GF-D8 (cell line): ENCODE measurements at places on chromosomes 1 and 21.
A peak's percentile ranks its signal among the peaks of the same experiment; 100 is the strongest.

GRCh38 chr1:184649451-184649888, 105.2 kb downstream of the EDEM3 start:
- no peak for DNase-seq

GRCh38 chr1:107535091-107535490, 394.3 kb downstream of the NTNG1 start:
- DNase-seq = no peak

- no peak for DNase-seq
Measured at GRCh38 chr1:25744636-25745425, 55.2 kb upstream of the SELENON start.

GRCh38 chr1:168097921-168098528, 38.7 kb downstream of the GPR161 start:
- DNase-seq = no peak

GRCh38 chr21:42156690-42157605, 62.0 kb upstream of the ABCG1 start:
- no peak for DNase-seq

- no peak for DNase-seq
Measured at GRCh38 chr1:209227941-209228340, 355.6 kb upstream of the CAMK1G start.

GRCh38 chr1:30798389-30799232, 41.0 kb upstream of the LAPTM5 start:
- no peak for DNase-seq

GRCh38 chr1:206757524-206758266, 12.9 kb upstream of the IL19 start:
- no peak for DNase-seq

GRCh38 chr1:6307099-6307498, 46.2 kb upstream of the GPR153 start:
- no peak for DNase-seq

GRCh38 chr1:64513545-64513944, 43.6 kb downstream of the CACHD1 start:
- DNase-seq = no peak

DNA sequence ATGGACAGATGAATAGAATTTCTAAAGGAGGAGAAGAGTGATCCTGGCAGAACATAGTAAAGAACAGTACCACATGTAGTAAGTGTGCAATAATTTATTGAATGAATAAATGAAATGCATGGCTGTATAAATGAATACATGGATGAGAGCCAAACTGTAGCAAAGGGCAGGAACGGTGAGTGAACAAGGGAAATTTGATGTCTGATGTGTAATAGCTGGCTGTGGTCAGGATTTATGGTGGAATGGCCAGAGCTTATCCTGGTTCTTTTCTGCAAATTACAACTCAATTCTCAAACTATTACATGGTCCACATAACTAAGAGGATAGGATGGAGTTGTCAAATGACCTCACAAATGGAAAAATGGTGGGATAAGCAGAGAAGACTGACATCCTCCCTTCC, 43.2 kb upstream of the ARHGAP29 start:
- no peak for DNase-seq

- no peak for DNase-seq
Measured at GRCh38 chr1:64295136-64295535, 91.7 kb downstream of the UBE2U start.

GRCh38 chr1:53581476-53581875, 122.3 kb downstream of the DMRTB1 start:
- no peak for DNase-seq

GRCh38 chr1:119773711-119774241, 5.1 kb upstream of the HMGCS2 start:
- DNase-seq = no peak

GRCh38 chr1:1631782-1632420, at the start of gene MMP23B:
TSS of gene MMP23B (plus strand) at chr1:1632173. CDS start at chr1:1632219, 46 bp downstream.
- no peak for DNase-seq

GRCh38 chr1:241250465-241250864, 106.5 kb downstream of the RGS7 start:
- no peak for DNase-seq

DNA sequence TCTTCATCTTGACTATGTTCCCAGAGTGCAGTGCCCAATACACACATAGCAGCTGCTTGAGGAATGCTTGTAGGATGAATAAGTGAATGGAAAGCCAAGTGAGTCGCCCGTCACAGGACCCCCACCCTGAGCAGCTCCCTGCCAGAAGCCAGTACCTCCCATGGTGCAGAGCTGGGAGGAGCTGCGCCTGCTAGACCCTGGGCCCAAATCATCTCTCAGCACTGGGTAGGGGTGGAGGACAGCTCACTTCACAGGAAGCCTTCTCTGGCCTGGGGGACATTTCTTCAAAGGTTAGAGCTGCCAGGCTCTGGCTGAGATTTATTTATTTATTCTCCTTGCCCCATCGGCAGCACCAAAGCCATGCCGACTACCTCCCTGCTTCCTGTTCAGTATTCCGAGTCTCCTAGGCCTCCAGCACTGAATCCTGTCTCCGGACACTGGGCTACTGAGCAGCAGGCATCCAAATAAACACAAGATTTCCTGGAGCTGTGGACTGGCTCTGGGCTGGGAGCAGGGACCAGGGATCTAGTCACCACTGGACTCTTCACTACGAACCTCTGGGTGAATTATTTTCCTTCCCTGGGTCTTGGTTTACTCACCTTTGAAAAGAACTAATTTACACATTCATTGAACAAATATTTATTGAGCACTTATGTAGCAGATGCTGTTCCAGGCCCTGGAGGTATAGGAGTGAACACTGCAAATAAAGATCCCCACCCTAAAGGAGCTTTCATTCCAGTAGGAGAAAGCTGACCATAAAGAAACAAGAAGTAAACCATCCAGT, 187.7 kb downstream of the TRABD2B start:
- no peak for DNase-seq

DNA sequence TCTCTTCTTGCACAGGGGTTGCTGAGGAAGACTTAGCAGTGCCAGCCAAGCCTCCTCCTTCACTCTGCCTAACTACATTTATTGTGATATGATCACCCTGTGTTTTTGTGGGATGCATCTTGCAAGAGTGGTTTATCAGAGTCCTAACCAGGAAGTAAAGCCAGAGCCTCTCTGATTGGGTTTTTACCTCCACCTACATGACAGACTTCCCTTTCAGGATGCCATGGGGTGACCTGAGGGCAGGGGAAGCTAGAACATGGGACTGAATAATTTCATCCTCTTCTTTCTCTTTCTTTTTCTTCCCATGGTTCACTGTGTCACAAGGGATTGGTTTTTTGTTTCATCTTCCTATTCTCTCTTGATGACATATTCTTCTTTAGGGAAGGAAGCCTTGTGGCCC, 146.6 kb downstream of the HHAT start:
- DNase-seq = no peak

GRCh38 chr21:32958288-32959002, 67.3 kb upstream of the OLIG2 start:
- DNase-seq = no peak

DNA sequence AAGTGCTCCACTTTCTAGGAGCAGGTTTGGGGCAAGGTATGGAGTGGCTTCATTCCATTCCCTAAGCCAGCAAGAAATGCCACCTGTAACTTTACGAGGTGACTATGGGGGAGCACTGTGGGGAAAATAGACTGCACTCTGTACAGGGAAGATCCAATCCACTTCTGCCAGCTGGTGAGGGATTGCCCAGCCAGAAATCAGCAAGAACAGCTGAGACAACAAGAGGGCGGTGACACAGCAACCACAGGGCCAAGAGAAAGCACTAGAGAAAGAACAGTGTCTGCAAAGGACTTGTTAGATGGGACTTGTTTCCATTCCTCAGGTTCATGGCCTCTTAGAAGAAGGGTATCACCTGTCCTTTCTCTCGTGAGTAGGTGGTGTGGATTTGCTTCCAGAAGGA, 19.6 kb downstream of the CAPN8 start:
- no peak for DNase-seq

DNA sequence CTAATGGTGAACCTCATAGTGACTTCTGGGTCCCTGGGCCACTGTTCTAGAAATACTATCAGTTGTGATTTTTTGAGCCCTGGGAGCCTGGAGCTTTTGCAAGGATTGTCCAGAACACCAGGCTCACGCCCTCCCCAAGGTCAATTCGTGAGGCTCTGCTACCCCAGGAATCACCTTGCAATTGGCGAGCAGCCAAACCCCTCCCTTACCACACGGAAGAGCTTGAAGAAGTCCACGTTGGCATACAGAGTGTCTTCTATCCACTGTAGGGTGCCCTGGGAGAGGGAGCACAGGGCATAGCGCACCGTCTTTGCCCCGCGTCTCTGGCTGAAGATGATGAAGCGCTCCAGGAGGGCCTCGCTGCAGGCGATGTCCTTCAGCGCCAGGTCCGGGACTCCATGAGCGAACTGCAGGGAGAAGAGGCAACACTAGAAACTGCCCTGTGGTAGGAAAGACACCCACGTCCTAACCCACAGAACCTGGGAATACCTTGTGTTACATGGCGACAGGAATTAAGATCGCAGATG, 22.3 kb downstream of the ABCA4 start:
- DNase-seq = no peak

GRCh38 chr1:153358691-153358975, 979 bp downstream of the S100A9 start:
- DNase-seq = no peak

GRCh38 chr1:210234329-210234757, 1.7 kb downstream of the SERTAD4 start:
- no peak for DNase-seq

DNA sequence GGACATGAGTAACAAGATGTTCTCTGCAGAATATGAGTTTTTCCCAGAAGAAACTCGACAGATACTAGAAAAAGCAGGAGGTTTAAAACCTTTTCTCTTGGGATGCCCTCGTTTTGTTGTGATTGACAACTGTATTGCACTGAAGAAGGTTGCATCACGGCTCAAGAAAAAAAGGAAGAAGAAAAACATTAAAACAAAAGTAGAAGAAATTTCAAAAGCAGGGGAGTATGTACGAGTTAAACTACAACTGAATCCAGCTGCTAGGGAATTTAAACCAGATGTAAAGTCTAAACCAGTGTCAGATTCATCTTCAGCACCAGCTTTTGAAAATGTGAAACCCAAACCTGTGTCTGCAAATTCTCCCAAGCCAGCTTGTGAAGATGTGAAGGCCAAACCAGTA, 92.5 kb downstream of the TTC3 start:
- DNase-seq = peak; percentile 20
